ENCODE measurements at places on chromosomes 3 and 15.

DNA sequence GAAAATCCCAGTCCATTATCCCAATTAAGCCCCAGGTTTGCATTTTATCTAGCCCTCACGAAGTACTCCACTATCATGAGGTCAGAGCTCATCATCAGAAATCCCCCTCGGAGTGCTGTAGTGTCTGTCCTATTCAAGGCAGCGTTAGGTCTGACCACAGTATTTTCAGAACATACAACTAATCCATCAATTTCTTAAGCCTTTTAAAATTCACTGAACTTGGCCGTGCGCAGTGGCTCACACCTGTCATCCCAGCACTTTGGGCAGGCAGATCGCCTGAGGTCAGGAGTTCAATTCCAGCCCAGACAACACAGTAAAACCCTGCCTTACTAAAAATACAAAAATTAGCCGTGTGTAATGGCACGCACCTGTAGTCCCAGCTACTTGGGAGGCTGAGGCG is 11.9 kb downstream of the VGLL4 start:
- DNase-seq: no peak

DNA sequence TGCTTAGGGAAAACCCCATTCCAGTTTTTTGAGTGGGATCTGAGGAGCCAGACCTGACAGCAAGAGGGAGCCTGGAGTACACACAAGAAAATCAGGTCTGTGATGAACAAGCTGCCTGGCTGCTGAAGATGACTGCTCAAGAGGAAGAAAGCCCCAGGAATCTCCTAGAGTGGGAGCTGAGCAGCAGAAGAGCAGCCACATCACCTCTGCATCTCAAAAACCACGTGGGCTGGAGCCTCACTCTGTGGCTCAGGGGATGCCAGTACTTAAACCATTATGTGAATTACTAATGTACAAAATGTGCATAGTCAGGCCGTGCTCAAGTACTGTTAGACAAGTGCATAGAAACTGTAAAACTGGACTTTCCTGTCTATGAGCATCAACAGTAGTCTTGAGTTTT is 52.4 kb downstream of the SLC9A9 start:
- DNase-seq: no peak

DNA sequence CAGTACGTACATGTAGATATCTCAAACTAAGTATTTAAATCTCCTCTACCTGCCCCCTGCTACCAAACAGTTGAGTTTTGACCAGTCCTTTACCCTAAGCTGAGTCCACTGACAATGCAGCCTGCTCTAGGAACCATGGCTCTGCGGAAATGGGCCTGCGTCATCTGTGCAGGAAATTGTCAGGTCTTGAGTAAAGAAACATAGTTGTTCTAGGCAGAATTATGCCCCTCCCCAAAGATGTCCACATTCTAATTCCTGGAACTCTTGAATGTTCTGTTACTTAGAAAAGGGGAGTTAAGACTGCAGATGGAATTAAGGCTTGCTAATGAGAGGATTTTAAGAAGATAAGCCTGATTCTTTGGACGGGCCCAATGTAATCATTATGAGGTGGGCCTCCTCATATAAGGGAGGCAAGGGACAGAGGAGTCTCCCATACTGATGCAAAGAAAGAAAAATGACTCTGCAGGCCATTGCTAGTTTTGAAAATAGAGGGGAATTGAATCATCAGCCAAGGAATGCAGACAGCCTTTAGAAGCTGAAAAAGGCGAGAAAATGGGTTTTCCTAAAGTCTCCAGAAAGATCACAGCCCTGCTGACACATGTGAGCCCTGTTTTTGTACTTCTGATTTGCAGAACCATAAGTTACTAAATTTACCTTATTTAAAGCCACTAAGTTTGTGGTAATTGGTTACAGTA is 5.5 kb upstream of the VGLL3 start:
- no peak for DNase-seq

- DNase-seq: no peak
Measured at GRCh38 chr15:39127151-39127790, 453.6 kb upstream of the THBS1 start.

DNA sequence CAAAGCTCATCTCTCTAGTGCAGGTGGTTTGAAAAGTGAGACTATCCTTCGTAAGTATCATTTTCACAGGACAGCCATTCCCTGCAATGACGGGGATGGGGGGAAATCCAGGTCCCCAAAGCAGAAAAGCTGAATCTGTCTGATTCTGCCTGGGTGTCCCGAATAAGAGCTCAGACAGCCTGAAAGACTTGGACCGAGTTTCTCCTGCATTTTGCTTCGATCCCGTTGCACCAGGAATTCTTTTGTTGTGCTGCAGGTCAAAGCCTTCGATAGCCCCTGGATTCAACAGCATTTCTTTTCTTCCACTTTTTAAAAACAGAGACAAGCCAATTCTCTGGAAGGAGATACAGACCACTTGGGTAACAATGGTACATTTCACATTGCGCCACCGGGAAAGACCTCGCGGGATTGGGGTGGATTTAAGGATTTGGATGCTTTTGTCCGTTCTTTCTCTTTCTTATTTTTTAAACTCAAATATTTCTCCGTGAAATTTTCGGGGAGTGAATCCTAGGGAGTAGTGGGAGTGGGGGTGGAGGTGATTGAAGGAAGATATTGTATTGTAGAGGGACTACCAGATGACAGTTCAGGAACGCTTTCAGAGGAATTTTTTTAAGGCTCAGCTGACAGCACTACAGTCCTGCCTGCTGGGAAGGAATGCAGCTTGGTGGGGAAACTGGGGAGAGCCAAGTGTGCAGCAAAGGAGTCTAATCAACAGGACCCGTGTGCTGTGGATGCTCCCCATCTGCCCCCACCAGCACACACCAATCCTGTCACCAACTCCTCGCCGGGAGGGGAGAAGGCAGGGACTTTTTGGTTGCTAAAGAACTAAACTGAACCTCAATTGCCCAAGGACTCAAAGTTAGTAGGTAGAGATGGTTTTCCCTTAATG is 2.6 kb downstream of the SLITRK3 start:
- DNase-seq: no peak

DNA sequence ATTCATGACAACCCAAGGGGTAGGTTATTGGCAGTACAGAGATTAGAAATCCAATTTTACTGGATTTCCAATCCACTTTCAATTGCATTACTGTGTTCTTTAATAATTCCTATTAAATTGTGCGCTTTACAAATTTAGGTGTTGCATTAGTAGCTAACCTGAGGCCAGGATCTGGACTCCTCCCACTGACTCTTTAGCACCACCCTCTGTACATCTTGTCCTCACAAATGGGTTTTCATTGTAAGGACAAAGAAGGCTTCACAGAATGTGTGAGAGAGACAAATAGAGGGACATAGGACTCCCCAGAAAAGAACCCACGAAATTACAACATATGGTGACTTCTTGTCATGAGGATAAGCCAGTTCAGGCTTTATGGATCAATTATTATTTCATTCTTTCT is 643.1 kb upstream of the NAALADL2 start:
- no peak for DNase-seq

DNA sequence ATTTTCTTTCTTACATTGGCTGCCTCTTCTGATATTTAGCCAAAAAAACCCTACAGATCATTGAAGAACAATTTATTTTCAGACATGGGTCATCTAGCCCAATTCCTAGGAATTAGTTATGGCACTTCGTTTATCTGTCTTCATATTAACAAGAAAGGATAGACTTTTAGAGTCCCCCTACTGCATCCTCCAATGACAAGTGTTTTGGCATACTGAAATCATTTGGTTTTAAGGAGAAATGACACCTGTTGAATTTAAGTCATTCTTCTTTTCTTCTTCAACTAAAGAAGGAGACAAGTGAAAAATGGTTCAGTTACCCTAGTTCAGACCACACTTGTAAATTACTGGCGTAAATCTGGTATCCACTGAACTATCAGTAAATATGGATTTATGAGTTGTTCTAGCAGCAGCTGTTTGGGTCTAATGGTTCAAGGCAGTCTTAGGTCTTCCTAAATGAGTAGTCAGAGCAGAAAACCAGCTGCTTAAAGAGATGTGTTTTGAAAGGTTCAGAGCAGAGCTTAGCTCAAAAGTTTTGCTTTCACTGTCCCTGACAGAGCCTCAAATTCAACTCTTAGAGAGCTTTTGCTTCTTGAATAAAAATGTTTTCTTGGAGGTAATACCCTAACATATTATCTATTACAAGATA is 5.6 kb downstream of the VGLL3 start:
- DNase-seq: no peak

DNA sequence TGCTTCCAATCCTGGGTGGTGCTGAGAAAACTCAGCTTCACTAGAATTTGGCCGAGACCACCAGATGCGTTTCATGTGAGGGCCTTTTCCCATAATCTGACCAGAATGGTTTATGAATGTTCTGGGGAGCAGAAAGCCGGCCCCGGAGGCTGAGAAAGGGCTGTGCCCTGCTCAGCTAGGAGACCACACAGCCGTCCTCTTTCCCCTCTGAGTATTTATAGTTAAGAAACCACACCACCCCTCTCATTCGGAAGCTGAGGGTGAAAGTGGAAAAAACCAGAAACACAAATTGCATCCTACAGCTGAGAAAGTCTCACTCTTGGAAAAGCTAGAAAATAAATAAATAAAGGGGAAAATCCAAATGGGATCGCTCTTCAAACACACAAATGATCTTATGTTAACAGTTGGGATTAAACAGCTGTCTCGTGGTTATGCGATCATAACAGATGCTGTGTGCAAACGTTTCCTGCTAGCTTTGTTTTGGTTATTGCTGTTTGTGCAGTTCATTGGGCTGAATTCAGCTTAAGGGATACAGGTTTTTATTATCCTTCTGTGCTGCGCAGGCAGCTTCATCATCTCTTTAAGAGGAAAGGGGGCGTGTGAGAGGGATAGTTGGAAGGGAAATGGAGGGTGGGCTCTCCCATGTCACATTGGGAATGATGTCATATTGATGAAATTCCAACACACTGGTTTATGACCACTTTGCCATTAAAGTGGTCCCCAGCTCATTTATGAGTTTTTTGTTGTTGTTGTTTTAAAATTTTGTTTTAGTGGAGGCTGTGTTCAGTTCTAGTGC is 1026.2 kb upstream of the NR2F2 start:
- DNase-seq: peak; percentile 53

- DNase-seq: no peak
Measured at GRCh38 chr15:54681584-54681983, 515.2 kb downstream of the RSL24D1 start.

DNA sequence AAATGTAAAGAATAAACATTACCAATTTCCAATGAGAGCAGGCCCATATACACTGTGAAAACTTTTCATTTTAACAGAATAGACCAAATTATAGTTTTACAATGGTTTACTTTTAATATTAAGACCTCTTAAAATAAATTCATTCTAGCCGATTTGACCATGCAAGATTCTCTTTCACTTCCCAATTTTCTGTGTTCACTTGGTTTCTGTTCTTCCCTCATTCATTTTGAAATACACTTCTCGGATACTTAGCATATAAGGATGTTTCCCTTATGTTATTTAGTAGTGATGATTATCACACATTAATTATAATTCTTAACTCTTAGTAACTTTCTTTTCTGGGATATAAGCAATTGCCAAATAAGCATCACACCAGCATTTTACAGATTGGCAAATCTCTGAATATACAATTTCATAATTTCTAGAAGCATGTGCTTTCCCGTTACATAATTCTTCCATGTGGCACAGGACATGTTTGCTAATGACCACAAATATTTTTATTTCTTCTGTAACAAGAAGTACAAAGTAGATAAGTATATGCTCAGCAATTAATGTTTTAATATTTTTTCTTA is 13.9 kb downstream of the OR5H15 start:
- DNase-seq: no peak

GRCh38 chr3:51727500-51727899 is 20.6 kb downstream of the GRM2 start:
- no peak for DNase-seq

DNA sequence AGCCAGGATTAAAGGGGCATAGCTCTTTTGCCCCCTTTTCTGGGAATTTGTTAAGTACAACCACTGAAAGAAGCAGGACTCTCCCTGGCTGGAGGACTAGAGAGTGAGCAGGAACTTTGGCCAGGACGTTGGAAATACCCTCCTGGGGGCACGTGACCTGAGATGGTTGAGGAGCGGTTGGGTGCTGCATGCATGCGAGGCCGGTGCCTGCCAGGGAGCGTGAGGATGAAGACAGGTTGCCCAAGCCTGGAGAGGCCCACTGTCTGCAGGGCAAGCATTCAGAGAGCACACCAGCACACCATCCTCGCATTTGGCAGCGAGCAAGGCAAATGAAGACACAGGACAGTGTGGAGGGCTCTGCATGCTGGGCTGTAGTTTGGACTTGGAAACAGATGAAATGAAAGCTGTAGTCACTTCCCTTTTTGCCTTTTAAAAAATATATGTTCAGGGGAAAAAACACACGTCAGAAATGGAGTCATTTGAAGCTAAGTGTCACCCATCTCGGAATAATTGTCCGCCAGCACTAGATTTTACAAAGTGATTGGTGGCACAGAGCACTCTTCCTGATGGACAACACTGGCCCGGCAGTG is 217.6 kb downstream of the SLCO3A1 start:
- no peak for DNase-seq

DNA sequence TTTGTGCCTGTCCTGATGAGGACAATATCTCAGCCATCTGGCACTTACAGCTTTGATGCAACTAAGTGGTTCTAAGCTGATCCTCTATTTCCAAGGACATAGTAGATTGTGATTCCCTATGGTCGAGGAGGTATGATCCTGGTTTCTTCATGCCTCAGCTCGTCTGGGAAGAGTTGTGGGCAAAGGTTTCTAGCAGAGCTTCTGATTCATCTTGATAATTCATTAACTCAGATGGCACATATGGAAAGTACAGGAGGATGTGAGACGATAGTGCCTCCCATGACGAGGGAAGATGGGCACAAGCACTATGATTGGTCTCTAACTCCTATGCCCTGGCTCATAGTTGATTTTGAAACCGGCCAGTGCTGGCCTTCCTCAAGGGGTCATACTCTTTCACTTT is 334.2 kb upstream of the SEMA6D start:
- no peak for DNase-seq

DNA sequence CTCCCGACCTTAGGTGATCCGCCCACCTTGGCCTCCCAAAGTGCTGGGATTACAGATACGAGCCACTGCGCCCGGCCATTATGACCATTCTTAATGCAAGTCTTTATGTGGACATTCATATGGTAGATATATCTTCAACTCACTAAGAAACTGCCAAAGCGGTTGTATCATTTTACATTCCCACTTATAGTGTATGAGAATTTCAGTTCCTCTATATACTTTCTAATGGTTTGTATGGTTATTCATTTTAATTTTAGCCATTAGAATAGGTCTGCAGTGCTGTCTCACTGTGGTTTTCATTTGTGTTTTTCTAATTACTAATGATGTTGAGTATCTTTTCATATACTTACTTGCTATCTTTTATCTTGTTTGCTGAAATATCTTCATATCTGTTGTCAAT is 32.5 kb downstream of the TCF12 start:
- no peak for DNase-seq

- peak; percentile 60 for DNase-seq
Measured at GRCh38 chr3:126835472-126836219, 131.6 kb downstream of the CHCHD6 start.

All from stromal cell of bone marrow (primary cell).